Right ventricle myocardium inferior (tissue), 1 donor: ENCODE measurements at places on chromosomes 2 and 18. TPM values are rescaled to one million over a fixed set of nuclear protein-coding genes. Genes with fewer than 3 reads are reported as not detected.

DCDC2C gene
- total RNA-seq, result not detected

NYAP2 gene
- total RNA-seq, result not detected

ABCG5 gene
- total RNA-seq, result not detected

COX5B gene
- total RNA-seq, result 1,345 TPM

CARF gene
- 5.2 TPM for total RNA-seq

PID1 gene
- 8.4 TPM for total RNA-seq

ACADL gene
- 0.76 TPM for total RNA-seq

DSEL gene
- 2.1 TPM for total RNA-seq

UGT1A10 gene
- total RNA-seq, result not detected

RESP18 gene
- total RNA-seq, result not detected

ACTG2 gene
- 1.9 TPM for total RNA-seq

FABP1 gene
- total RNA-seq, result not detected

MRO gene
- total RNA-seq, result 4.6 TPM

GRCh38 chr2:161170377-161170776 is 10.1 kb downstream of the TANK start:
- no peak for DNase-seq

DNA sequence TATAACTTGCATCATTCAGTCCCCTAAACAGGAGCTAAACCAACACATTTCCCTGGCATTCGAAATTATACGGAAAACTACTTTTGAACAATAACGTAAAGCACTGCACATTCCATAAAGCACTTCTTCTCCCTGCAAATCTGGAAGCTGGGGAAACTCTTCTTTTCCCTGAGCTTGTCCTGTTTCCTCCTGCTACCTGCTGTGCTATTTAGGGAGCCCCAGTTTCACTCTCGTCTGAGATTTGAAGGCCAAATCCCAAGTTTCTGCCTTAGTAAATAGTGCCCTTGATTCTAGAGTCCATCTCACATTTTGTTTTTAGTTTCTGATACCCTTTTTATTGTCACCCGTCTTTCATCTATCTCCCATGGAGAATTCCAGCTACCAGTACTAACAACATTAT is 67.7 kb upstream of the OSR1 start:
- no peak for DNase-seq

DNA sequence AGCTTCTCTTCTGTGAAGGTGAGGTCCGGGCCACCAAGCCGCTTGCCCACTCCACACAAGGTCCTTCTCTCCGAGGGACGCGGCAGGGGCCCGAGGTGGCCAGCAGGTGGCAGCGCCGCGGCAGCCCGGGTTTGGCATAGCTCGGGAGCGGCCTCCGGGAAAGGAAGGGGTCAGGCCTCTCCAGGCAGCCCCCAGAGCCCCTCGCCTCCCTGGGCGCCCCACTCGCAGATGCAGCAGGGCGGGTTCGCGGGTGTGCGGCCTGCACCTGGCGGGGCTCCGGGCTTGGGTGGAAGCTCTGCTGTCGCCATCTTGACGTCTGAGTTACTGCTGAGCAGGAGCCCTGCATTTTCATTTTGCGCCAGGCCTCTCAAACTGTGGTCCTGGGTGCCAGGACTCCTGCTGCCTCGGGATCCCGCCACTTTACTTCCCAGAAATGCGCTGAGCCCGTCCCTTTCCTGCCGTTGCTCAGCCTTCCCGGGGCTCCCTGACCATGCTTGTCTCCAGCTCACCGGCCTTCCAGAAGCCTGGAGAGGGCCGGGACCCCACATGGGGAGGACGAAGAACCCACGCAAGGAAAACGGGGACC is 18.6 kb upstream of the NCL start:
- DNase-seq, result peak; percentile 91

GRCh38 chr2:101983928-101984327 is 7.8 kb upstream of the IL1R2 start:
- DNase-seq, result no peak

DNA sequence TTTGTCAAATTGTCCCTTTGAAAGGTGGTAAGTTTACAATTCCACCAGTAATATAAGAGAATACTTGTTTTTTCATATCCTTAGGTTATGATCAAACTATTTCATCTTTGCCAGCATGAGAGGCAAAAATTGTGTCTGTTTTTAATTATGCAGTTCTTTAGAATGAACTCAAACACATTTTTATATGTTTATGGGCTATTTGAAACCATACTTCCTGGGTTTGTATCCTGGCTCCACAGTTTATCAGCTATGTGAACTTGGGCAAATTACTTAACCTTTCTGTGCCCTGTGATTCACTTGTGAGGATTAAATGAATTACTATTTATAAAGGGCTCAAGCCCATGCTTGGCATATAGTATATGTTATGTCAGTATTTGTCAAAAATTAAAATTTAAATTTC is 109.4 kb downstream of the TANC1 start:
- no peak for DNase-seq

DNA sequence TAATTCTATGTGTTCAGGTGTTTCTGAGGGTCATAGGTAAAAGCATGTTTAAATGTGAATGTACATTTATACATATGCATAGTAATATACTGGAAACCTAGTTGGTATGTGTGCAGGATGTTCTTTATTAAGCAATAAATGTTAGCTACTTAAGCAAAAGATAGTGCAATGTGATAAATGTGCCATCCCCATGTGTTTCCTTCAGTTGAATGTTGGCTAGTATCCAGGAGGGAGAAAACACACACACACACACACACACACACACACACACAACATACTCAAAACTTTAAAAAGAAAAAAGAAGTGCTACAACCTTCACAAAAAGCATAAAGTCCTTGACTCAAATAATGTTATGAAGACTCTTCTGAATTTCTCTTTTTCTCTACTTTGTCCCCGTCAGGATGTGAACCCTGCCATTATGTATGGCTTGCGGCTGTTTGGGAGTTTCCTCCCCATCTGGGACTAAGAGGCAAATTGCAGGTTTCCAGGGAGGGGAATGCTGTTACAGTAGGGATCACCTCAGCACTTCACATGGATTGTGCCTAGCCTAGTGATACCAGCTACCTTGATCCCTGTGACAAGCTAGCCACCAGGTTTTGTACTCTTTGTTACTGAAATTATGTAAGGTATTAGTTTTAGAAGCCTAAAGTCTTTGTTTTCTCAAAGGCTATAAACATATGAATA is 82.6 kb downstream of the IKZF2 start:
- DNase-seq, result no peak

- DNase-seq, result no peak
Observed at GRCh38 chr2:187939180-187939579, 352.5 kb upstream of the GULP1 start.

- DNase-seq, result no peak
Observed at GRCh38 chr2:21317131-21317530, 193.4 kb downstream of the TDRD15 start.

- peak; percentile 85 for DNase-seq
Observed at GRCh38 chr18:77131652-77132368, 773 bp downstream of the MBP start.

DNA sequence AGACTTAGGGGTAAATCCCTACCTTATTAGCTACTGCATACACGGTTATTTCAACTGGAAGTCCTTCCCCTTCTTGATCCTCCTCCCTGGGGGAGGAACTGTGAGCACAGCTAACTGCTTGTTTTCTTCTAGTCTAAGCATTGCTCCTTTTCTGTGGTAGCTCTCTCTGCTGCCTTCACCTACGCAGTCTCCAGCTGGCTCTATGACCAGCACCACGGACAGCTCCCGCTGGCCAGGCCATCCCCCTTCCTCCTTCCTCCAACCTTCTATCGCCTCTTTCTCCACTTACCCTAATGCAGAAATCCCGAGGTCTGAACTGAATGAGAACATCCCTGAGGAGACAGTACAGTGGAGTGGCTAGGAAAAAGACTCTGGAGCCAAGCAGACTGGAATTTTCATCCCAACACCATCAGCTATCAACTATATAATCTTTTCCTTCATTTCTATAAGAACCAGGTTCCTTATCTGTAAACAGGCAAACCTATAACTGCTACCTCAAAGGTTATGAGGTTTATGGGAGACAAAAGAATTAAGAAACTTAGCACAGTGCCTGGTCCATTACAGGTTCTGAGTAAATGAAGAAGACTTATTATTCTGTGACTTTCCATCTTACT is 4.7 kb upstream of the CFAP65 start:
- DNase-seq, result no peak

GRCh38 chr2:30706534-30707303 is 100.5 kb downstream of the CAPN13 start:
- DNase-seq, result peak; percentile 82

DNA sequence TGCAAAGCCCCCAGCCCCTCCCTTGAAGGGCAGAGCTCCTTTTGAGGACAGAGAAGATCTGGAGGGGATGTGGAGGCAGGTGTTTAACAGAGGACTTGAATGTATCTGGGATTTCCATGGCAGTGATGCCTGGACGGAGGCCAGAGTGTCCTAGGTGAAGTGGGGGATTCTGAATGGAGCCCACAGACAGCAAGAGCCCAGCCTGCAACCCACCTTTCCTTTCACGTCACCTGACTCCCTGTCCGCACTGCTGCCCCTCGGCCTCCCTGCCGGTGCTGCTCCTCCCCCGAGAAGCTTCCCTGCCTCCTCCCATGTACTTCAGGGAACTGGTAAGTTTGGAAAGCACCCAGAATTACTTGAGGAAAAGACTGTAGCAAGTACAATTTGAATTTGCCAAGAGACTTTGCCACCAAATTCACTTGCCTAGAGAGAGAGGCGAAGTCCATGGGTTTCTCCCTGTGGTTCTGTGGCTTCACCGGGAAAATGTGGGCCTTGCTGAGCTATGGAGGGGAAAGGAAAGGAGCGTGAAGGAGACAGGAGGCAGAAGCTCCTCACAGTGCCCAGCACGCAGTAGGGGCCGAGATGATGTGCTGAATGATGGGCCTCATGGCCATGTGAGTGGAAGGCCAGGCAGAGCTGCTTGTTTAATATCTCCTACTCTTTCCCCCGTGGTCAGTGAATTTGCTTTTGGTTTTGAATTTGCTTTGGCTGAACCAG is 13.9 kb upstream of the ASPRV1 start:
- DNase-seq, result peak; percentile 18

DNA sequence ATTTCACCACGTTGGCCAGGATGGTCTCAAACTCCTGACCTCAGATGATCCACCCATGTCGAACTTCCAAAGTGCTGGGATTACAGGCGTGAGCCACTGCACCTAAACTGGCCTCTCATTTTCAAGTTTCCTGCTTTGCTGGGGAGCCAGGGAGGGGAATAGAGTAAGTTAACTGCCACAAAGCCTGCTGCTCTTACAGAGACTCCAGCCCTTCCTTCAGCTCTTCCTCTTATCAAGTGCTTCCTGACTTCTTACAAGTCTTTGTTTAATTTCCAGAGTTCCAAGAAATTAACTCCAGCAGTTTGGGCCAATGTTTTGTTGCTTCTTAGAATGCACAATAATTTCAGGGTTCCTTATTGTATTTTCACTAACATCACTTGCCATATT is 24.3 kb upstream of the UBE2F start:
- no peak for DNase-seq

- DNase-seq, result no peak
Observed at GRCh38 chr2:214156971-214157370, 253.9 kb upstream of the VWC2L start.

DNA sequence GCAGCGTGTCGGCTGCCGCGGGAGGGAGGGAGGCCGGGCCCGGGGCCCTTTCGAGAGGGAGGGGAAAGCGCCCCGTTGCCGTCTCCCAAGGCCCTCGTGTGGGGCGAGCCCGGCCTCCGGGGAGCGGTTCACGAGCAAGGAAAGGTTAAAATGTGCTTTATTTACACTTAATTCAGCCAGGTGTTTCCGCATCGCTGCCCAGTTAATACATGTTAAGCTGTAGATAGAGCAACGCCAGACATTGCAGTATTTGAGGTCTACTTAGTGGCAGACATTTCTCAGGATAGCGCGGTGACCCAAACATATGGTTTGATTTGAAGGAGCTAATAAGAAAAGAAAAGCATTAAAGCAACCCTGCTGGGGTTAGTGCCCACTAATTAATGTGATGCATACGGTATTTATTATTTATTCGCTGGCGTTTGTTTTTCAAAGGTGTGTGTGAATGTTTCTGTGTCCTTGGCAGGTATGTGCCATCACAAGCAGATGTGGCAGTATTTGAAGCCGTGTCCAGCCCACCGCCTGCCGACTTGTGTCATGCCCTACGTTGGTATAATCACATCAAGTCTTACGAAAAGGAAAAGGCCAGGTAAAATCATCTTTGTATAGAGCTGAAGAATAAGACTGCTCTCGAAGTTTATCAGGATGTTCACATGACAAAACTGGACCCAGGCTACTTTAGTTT is 571 bp downstream of the EEF1B2 start:
- DNase-seq, result peak; percentile 70
